CD8-positive, alpha-beta memory T cell (primary cell): ENCODE measurements at places on chromosomes 16 and 17.

DNA sequence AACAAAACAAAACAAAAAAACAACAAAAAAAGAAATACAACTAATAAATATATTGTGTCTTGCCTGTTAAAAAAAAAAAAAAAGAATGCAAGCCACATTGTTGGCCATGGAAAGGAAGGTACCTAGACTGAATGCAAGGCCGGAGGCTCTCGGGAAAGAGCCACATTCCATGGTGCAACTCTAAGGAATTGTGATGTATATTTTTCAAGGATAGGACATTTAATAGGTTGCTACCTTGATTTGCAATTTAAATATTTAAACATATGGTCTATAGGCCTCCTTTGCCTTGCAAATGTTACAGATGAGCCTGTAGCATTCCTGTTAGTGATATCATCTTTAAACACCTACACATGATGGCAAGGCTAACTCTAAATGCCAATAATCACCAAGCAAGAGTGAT lies 650.9 kb downstream of the TOX3 start:
- no peaks in the 10 kb centered on the region for H3K4me1 ChIP-seq
- H3K27ac ChIP-seq: no peak overlapping the region
- no peaks in the 10 kb centered on the region for H3K27me3 ChIP-seq

DNA sequence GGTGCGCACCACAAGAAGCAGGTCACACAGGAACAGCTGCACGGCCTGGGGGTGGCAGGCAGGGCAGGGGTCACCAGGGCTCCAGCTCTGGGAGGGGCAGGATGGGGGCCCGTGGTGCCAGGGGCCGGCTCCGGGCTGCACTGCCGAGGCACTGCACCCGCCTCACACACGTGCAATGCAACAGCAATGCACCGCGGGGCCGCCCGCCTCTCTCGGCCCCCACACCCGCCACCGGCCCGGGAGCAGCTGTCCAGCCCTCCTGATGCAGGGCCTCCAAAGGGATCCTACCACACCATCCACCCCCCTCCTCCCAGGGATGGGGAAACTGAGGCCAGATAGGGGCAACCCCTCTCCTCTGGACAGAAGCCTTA lies 23.1 kb downstream of the SREBF1 start:
- no peak for DNase-seq
- H3K4me3 ChIP-seq: no peak overlapping the region
- H3K27ac ChIP-seq: no peak overlapping the region
- H3K4me1 ChIP-seq: peaks cover 7% of the 10 kb centered on the region

GRCh38 chr17:68305142-68305541 lies 13.8 kb downstream of the ARSG start:
- no peak overlapping the region for H3K4me3 ChIP-seq
- no peak overlapping the region for H3K27ac ChIP-seq
- DNase-seq: no peak
- H3K36me3 ChIP-seq: no peaks in the 10 kb centered on the region
- H3K4me1 ChIP-seq: peaks cover 10% of the 10 kb centered on the region

- H3K4me1 ChIP-seq: no peaks in the 10 kb centered on the region
- H3K27me3 ChIP-seq: no peaks in the 10 kb centered on the region
- H3K27ac ChIP-seq: no peak overlapping the region
Observed at GRCh38 chr16:84307209-84307954, 12.7 kb downstream of the WFDC1 start.

GRCh38 chr17:50269477-50270434 lies 4.5 kb upstream of the TMEM92 start:
- peak; percentile 63 for DNase-seq
- H3K27me3 ChIP-seq: peaks cover 5% of the 10 kb centered on the region
- H3K36me3 ChIP-seq: no peaks in the 10 kb centered on the region
- H3K4me1 ChIP-seq: peaks cover 4% of the 10 kb centered on the region
- no peak overlapping the region for H3K27ac ChIP-seq

DNA sequence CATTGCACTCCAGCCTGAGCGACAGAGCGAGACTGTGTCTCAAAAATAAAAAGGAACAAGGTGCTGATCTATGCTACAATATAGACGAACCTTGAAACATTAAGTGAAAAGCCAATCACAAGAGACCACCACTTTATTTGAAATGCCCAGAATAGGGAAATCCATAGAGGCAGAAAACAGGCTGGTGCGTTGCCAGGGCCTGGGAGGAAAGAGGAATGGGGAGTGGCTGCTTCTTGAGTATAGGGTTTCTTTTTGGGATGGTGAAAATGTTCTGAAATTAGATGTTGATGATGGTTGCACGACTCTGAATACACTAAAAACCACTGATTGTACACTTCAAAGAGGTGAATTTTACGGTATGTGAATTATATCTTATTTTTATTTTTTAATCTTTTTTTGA lies 20.3 kb upstream of the GLIS2 start:
- H3K27ac ChIP-seq: no peak overlapping the region
- H3K4me1 ChIP-seq: no peaks in the 10 kb centered on the region
- no peak for DNase-seq
- H3K27me3 ChIP-seq: no peaks in the 10 kb centered on the region

GRCh38 chr16:19505600-19506303 lies 16.1 kb downstream of the GDE1 start:
- H3K4me3 ChIP-seq: no peak overlapping the region
- peaks cover 14% of the 10 kb centered on the region for H3K36me3 ChIP-seq
- no peak overlapping the region for H3K27ac ChIP-seq
- H3K27me3 ChIP-seq: no peaks in the 10 kb centered on the region
- no peak for DNase-seq
- H3K4me1 ChIP-seq: no peaks in the 10 kb centered on the region
